ENCODE measurements at places on chromosomes 16 and 17. TPM values are rescaled to one million over a fixed set of nuclear protein-coding genes. Genes with fewer than 3 reads are reported as not detected.

- no peaks in the 10 kb centered on the region for H3K36me3 ChIP-seq
- H3K27ac ChIP-seq = no peak overlapping the region
- no peaks in the 10 kb centered on the region for H3K27me3 ChIP-seq
- H3K4me3 ChIP-seq = no peak overlapping the region
Measured at GRCh38 chr17:63120406-63120805, 154.4 kb downstream of the TANC2 start.

DNA sequence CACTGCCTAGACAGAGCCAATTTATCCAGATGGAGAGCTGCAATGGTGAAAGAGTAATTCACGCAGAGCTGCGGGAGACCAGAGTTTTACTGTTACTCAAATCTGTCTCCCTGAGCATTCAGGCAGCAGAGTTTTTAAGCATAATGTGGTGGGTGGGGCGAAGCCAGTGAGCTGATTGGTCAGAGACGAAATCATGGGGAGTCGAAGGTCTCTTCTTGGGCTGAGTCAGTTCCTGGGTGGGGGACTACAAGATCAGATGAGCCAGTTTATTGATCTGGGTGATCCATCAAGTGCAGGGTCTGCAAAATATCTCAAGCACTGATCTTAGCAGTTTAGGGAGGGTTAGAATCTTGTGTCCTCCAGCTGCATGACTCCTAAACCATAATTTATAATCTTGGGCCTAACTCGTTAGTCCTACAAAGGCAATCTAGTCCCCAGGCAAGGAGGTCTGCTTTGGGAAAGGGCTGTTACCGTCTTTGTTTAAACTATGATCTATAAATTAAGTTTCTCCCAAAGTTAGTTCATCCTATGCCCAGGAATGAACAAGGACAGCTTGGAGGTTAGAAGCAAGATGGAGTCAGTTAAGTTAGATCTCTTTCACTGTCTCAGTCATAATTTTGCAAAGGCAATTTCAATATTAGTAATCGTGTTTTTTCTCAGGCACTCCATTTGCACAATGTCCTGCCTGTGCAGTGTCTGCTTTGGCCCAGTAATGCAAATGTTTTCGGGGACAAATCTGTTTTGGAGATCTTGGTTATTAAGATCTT is 27.0 kb downstream of the PIGL start:
- DNase-seq = no peak
- H3K4me1 ChIP-seq = peaks cover 6% of the 10 kb centered on the region
- no peaks in the 10 kb centered on the region for H3K36me3 ChIP-seq
- no peak overlapping the region for H3K27ac ChIP-seq

DNA sequence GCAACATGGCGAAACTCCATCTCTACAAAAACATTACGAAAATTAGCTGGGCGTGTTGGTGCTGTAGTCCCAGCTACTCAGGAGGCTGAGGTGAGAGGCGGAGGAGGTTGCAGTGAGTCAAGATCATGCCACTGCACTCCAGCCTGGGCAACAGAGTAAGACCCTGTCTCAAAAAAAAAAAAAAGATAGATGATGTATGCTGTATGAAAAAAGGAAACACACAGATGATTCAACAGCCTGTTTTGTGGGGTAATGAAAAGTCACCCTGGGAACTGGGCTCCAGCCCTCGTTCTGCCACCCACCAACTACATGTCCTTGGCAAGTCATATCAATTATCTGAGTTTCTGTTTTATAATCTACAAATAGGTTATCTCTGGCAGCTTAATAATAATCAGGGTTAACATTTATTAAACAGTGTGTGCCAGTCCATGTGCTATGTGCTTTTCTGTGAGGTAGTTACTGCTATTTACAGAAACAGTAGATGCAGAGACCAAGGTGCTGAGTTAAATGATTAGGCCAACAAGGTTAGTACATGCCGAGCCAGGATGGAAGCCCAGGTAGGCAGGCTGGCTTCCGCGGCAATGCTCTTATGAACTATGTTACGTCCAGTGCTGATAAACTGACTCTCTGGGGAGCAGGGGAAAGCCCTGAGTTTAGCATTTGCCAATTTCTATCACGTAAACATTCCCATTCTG is 1.1 kb downstream of the G6PC1 start:
- H3K4me3 ChIP-seq = no peak overlapping the region
- no peak for DNase-seq
- no peaks in the 10 kb centered on the region for H3K4me1 ChIP-seq

DNA sequence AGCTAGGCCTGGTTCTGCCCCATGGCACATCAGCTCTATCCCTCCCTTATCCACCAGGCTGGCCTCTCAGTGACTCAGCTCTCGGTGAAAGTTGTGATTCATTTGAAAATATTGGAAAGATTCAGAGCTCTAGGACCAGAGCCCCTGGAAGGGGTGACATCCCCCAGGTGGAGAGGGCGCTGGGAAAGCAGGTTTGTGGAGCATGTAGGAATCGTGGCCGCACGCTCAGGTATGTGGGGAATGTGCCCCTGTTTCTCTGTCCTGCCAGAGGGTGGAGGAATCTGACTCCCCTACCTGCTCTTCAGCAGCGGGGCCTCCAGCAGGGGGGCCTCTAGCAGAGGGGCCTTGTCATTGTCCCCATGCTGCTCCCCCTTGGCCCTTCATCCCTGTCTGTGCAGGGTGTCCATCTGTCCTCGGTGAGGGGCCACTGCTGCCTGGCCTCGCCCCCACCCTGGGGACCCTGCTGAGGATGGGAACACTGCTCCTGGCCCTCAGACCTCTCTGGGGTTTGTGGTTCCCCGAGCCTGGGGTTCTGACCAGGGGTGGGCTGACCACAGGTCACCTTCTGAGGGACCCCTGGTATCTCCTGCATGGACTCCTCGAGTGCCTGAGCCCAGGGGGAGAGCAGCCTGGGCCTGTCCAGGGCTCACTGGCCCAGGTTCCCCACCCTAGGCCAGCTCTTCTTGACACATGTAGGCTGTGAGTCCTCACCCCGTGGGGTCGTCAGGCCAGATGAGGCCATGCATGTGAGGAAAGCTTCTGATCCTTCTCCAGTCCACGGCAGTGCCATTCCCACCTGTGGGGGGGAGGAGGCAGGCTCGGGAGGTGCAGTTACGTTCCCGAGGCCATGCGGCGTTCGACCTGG is 47.5 kb downstream of the NT5M start:
- H3K4me3 ChIP-seq = no peak overlapping the region
- H3K27me3 ChIP-seq = no peaks in the 10 kb centered on the region
- no peaks in the 10 kb centered on the region for H3K36me3 ChIP-seq
- no peaks in the 10 kb centered on the region for H3K4me1 ChIP-seq
- H3K27ac ChIP-seq = no peak overlapping the region

DNA sequence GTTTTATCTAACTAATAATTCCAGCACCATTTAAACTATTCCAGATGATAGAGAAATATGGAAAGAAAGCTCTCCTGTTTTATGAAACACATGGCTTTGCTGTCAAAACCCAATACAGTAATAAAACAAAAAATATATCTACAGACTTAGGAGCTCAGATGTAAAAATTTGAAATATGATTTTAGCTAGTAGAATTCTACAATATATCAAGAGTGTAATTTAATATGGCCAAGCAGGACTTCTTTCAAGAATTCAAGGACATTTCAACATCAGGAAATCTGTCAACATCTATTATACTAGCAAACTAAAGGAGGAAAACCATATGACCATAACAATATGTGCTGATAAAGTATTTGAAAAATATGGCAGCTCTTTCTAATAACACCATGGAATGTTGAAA is 57.5 kb downstream of the CCDC182 start:
- H3K4me3 ChIP-seq = no peak overlapping the region
- H3K27me3 ChIP-seq = no peaks in the 10 kb centered on the region
- H3K4me1 ChIP-seq = no peaks in the 10 kb centered on the region
- DNase-seq = no peak
- H3K27ac ChIP-seq = no peak overlapping the region

DNA sequence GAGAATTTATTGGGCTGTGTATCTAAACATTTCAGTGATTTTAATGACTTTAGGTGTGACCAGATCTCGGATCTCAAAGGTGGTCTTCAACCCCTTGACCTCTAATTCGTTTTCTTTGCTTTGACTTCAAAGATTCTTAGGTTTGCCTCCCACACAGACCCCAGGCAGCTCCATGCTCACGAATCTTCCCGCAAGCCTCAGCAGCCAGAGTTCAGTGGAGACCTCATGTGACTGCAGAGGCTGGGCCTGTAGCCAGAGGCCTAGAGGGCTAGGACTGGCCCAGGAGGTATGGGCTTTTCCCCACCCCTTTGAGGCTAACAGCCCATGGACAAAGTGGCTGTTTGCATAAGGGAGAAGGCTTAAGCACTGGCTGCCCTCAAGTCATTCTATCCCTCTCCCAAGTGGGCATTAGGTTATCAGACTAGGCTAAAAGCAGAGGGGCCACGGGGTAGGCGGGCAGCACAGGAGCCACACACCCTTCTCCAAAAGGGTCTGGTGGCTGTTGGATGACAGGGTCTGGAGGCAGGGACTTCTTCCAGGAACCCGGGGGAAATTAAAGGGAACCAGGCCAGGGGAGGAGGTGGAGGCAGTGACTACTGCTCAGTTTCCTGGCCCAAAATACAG is 3.0 kb downstream of the HIRIP3 start:
- no peak for DNase-seq
- peaks cover 4% of the 10 kb centered on the region for H3K36me3 ChIP-seq
- peaks cover 15% of the 10 kb centered on the region for H3K4me1 ChIP-seq
- no peaks in the 10 kb centered on the region for H3K27me3 ChIP-seq
- H3K27ac ChIP-seq = no peak overlapping the region

DNA sequence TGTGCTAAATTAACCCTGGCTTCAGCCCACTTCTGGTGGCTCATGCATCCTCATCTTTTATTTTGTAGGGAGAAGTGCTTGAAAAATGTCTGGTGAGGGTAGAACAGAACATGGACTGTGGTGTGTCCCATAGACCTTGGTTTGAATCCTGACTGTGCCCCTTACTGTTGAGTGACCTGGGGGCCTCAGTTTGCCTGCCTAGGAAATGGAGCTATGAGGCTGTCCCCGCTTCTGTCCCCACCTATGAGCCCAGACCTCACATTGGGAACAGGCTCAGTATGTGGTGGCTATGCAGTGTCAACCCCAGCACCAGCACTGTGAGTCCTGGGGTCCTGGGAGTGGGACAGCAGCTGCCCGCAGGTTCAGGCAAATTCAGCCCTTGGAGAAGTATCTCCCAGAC is 186.3 kb upstream of the GSE1 start:
- H3K27ac ChIP-seq = no peak overlapping the region
- H3K4me1 ChIP-seq = no peaks in the 10 kb centered on the region
- DNase-seq = no peak
- no peaks in the 10 kb centered on the region for H3K36me3 ChIP-seq
- no peaks in the 10 kb centered on the region for H3K27me3 ChIP-seq
- H3K4me3 ChIP-seq = no peak overlapping the region

GRCh38 chr17:56740481-56740880 is 93.2 kb downstream of the C17orf67 start:
- DNase-seq = no peak
- H3K27ac ChIP-seq = no peak overlapping the region
- H3K4me3 ChIP-seq = no peak overlapping the region
- 0 out of 2 replicates have a peak, but pooled peaks cover 3% of the 10 kb centered on the region for H3K27me3 ChIP-seq

DNA sequence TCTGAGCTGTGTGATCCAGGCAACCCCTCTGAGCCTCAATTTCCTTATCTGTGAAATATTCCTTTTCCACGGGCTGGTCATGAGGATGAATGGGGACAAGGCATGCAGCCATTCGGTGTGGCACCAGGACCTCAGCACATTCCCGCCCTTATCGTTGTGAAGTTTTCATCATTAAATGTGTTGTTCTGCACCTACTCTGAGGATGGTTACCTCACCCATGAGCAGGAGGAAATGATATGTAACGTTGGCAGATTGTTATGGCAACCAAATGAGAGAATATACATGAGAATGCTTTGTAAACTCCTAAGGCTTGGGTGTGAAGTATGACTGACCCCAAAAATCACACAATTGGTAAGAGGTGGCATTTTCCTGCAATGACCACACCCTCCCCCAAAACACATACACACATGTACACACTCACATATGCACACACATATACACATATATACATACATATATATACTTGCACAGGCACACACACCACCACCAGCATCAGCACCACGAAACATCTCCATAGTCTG is 39.5 kb downstream of the SMARCE1 start:
- DNase-seq = no peak
- no peaks in the 10 kb centered on the region for H3K4me1 ChIP-seq
- peaks cover 19% of the 10 kb centered on the region for H3K27me3 ChIP-seq
- no peak overlapping the region for H3K27ac ChIP-seq
- no peaks in the 10 kb centered on the region for H3K36me3 ChIP-seq

GRCh38 chr17:67289181-67289876 is 44.3 kb upstream of the HELZ start:
- H3K4me3 ChIP-seq = peak overlapping the region; percentile 44
- no peaks in the 10 kb centered on the region for H3K36me3 ChIP-seq
- H3K4me1 ChIP-seq = peaks cover 8% of the 10 kb centered on the region
- DNase-seq = peak; percentile 76
- H3K27ac ChIP-seq = no peak overlapping the region

DNA sequence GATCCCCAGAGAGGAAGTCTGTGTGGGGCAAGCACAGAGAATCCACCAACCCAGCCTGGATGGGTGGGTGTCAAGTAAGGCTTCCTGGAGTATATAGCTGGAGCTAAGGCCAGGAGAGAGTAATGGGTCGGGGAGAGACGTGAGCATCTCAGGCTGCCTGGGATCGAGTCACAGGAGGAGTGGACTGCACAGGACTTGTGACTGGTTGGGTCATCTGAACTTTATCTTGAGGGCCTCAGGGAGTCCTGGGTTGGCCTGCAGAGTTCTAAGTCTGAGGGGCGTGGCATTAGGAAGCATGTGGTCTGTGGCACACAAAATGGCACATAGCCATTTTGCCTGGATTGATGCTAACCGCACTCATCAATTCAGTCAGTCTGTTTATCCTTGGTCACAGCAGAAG is 1.5 kb downstream of the PLA2G15 start:
- H3K4me3 ChIP-seq = peak overlapping the region; percentile 91
- H3K4me1 ChIP-seq = peaks cover 10% of the 10 kb centered on the region
- no peak overlapping the region for H3K27ac ChIP-seq
- H3K36me3 ChIP-seq = no peaks in the 10 kb centered on the region
- DNase-seq = peak; percentile 34

DNA sequence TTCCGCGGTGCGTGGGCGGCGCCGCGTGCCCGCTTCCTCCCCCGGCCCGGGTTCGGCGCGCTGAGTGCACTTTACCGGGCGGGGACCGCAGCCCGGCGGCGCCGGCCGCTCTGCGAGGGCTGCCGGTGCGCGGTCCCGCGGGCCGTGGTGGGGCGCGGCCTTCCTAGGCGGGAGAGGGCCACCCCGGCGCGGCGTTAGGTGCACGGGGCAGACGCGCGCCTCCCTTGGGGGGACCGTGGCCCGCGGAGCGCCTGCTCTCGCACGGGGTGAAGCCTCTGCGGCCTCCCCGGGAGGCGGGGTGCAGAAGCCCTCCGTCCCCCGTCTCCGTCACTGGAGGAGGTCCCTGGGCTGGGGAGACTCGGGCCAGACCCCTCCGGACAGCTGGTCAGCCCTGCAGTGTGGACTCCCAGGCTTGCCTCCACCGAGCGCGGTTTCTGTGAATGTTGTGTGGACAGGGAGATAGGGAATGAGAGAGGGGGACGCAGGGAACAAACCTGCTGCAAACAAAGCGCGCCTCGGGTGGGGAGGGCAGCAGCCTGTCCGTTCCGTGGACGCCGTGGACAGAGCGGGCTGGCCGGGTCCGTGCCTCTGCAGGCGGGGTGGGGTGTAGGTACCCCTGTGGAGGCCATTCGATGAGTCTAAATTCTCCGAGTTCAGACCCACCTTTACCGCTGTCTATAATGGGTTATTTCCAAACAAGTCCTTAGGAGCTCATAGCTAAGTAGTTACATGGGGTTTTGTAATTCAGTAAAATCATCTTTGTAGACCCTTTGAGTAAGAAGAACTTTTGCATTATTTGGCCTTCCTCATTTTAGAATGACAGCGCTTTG is 721 bp downstream of the TBCD start:
- peak overlapping the region; percentile 89 for H3K4me3 ChIP-seq
- H3K36me3 ChIP-seq = no peaks in the 10 kb centered on the region
- DNase-seq = peak; percentile 65

MT1M gene
- total RNA-seq = 3.8 TPM

NETO2 gene
- total RNA-seq = 9.4 TPM

CLEC18A gene
- total RNA-seq = 0.43 TPM

CSH2 gene
- total RNA-seq = not detected

GDE1 gene
- 85.0 TPM for total RNA-seq

MYH8 gene
- not detected for total RNA-seq

All from GM23248 (cell line).